Epithelial cell of esophagus (primary cell): ENCODE measurements at places on chromosomes 3 and 15.

DNA sequence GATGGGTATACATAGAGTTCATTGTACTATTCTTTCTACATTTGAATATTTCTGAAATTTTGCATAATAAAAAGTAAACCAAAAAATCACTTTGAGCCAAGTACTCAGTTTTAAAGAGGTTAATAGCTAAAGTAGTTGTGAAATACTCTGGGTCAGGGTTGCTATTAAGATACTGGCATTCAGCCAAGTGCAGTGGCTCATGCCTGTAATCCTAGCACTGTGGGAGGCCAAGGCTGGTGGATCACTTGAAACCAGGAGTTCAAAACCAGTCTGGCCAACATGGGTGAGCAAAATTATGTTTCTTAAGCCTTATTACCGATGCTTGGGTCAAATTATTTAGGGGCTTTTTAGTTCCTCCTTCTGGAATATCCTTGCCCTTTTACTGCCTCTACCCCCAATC lies 122.0 kb upstream of the MELTF start:
- peak; percentile 82 for DNase-seq

DNA sequence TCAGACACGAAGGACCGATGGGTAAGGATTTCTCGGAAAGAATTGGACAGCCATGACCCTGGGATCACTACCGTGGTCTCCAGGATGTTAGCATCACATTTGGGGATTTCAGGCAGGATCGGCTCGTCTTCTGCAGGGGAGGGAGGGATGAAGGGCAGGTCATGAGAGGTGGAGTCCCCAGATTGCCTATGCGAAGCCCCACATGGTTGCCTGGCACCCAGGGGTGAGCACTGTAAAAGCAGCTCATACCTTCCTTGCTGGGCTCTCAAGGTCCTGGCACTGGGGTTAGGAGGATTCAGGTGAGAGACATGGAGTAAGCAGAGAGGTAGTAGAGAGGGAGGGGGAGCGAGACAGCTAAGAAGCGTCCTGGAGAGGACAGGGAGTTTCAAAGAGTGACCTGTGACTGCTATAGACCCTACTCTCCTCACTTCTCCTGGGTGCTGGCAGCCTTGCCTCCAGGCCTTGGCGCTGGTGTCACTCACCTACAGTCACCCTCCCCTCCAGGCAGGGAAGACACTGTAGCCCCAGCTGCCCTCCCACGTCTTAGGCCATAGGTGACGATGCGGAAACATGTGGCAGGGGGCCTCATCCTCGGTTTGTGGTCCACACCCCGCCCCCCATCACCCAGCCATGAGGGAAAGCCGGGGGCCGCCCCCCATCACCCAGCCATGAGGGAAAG lies 15.0 kb upstream of the EHD4 start:
- DNase-seq: no peak

GRCh38 chr3:131371688-131372066 lies 9.9 kb upstream of the NUDT16 start:
- no peak for DNase-seq

DNA sequence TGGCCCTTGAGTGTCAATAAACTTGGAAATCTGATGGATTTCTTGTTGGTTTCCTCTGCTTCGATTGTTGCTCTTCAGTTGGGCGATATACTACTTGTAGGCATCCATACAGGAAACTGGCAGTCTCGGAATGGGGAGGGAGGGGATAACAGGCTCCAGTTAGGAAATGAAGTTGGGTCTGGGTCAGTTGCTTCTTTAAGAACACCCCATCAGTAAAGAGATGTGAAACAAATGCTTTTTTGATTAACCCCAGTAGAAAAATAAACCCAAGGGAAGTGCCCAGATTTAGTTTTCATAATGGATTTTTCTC lies 681 bp downstream of the CHMP2B start:
- DNase-seq: no peak

DNA sequence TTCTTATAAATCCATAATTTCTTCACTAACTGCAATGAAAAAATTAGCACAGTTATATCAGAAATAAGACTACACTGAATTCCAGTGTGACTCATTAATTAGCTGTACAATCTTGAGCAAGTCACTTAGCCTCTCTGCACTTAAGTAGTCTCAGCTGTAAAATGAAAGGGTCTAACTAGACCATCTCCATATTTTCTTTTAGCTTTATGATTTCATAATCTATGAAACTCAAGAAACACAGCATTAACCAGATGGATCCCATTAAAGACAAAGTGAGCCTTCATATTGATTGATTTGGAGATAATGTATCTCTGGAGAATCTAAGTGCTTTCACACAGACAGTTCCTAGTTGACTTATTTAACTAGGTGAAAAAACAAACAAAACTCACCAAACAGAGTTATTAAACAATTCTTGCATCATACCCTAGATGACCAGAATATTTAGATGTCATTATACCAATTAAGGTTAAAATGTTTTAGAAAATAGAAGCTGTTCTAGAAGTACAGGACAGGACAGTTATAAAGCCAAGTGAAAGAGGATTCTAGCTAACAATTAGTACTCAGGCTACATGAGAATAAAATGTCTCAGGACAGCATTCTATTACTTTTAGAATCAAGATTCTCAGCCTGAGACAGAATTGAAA lies 11.2 kb downstream of the CSNK1G1 start:
- peak; percentile 52 for DNase-seq

DNA sequence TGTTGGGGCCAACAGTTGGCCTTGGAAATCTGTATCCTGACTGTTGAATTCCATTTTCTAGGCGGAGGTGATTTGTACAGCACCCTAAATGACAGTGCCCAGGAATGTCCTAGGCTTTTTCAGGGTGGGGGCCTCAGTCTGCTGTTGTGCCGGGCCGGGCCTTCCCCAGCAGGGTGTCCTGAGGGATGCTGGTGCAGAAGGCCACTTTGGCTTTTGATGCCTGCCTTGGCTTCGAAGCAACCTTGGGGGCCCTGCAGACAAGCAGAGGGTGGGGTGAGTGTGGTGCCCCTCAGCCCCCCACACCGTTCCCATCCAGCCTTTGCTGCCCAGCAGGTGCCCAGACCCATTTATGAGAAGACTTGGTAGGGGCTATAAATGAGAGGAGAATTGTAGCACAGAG lies 33.0 kb downstream of the SYNM start:
- DNase-seq: no peak

- DNase-seq: peak; percentile 53
Measured at GRCh38 chr15:96264801-96265515, 65.5 kb upstream of the NR2F2 start.
